ENCODE measurements at places on chromosomes 12 and 14. TPM values are rescaled to one million over a fixed set of nuclear protein-coding genes. Genes with fewer than 3 reads are reported as not detected.

DNA sequence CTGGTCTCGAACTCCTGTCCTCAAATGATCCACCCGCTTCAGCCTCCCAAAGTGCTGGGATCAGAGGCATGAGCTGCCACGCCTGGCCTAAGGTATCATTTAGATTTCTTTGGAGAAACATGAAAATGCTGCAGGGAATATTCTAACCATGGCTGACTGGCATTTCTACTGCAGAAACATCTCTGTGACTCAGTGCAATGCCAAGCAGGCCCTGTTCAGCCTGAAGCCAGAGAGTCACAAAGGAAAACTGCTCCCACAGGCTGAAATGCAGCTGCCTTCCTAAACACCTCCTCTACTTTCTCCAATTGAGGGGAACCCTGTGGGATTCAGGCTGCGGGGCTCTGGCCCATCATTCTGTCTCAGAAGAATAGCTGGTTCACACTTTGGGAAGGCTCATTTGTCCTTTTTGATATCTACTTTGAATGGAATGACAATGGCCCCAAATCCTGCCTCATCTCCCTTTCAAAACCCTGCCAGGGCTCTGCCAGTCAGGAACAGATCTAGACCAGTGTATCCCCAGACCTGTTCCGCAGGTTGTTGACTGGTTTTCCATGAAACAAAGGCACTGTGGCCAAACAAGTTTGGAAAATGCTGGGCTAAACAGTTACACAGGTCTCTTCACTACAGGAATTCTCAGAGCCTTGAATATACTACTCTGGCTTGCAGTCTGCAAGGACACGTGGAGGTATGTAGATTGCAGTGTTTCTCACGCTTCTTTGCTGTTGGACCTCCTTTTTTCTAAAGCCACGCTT lies 7.8 kb downstream of the C12orf43 start:
- no peak for DNase-seq

DNA sequence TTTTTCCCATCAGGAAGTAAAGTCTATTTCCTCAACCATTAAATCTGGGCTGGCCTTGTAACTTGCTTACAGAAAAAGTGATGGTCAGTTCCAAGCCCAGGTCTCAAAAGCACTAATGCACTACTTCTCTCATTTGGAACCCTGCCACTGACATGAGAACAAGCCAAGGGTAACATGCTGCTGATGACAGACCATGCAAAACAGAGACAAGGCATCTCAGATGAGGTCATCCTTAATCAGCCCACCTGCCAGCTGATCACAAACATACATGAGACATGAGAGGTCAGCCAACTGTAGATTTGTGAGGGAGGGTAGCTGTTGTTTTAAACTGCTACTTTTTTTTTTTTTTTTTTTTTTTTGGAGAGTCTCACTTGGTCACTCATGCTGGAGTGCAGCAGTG lies 16.2 kb downstream of the TWF1 start:
- no peak for DNase-seq

Gene KRT85
- not detected for total RNA-seq

Gene BRI3BP
- total RNA-seq: 5.4 TPM

DNA sequence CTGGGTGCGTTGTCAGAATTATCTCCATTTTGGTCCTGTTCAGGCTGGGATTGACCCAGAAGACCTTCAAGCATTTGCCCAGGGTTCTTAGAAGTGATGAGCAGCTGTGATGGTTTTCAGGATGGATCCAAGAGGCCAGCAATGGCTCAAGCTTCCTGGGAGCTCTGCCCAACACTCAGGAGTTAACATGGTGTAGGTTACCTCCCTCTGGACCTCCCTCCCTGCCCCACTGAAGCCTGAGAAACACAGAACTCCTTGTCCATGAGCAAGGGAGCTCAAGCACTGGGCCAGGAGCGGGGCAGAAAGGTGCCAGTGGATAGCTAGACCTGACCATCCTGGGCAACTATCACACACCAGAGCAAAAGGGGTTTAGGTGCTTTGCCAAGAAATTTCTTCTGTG lies 148.4 kb upstream of the FKBP4 start:
- DNase-seq: no peak

DNA sequence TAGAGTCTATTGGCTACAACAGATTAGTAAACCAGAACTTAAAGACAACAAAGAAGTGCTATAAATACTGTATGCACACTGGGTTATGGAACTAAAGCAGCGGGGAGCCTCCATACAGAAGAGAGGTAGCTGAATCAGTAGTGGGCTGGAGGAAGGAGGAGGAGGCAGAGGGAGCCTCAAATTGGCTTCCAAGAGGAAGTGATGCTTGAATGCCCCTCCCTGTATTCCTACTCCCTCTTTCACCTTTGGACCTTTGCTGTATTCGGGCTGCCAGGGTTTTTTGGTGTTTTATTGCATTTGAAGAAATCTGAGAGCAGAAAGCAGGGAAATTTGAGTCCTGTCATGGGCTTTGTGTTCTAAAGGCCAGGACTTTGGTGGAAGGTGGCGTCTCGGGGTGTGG lies 104.0 kb upstream of the PTPRB start:
- no peak for DNase-seq

GRCh38 chr12:6206327-6206726 lies 6.1 kb downstream of the CD9 start:
- peak; percentile 32 for DNase-seq

DNA sequence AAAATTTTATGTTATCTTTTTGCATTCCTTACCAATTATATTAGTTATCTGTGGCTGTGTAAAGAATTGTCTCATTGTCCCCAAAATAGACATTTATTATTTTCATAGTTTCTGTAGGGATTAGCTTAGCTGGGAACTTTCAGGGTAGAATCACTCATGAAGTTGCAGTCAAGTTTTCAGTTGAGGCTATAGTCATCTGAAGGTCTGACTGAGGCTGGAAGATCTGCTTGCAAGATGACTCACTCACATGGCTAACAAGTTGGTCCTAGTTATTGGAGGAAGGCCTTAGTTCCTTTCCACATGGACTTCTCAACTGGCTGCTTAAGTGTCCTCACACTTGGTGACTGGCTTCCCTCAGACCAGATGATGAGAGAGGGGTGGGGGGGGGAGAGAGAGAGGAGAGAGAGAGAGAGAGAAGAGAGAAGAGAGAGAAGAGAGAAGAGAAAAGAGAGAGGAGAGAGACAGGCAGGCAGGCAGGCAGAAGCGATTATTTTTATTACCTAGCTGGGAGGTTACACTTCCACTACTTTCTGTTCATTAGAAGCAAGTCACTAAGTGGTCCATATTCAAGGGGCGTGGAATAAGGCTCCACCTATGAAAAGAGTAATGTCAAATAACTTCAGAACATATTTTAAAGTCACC lies 6.4 kb downstream of the AP5M1 start:
- no peak for DNase-seq

Gene FOXM1
- total RNA-seq: 0.44 TPM

DNA sequence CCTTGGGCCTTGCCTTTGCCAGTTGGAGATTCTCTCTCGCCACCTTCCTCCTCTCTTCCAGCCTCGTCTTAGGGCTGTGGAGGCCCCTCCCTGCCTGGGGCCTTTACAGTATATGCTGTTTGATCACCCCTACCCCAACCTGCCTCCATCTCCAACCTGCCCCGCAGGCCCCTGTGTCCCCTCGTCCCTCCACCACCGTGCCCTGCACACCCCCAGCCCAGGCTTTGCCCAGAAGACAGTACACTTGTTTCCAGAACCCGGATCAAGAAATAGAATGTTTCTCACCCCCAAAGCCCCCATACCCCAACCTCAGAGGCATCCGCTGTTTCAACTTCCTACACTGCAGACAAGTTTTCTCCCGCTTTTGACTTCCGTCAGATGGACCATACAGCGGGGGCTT lies 202.3 kb upstream of the C14orf180 start:
- no peak for DNase-seq

GRCh38 chr14:97462081-97462480 lies 664.9 kb downstream of the VRK1 start:
- DNase-seq: no peak

GRCh38 chr14:55438066-55438683 lies 2.2 kb downstream of the TBPL2 start:
- DNase-seq: no peak

DNA sequence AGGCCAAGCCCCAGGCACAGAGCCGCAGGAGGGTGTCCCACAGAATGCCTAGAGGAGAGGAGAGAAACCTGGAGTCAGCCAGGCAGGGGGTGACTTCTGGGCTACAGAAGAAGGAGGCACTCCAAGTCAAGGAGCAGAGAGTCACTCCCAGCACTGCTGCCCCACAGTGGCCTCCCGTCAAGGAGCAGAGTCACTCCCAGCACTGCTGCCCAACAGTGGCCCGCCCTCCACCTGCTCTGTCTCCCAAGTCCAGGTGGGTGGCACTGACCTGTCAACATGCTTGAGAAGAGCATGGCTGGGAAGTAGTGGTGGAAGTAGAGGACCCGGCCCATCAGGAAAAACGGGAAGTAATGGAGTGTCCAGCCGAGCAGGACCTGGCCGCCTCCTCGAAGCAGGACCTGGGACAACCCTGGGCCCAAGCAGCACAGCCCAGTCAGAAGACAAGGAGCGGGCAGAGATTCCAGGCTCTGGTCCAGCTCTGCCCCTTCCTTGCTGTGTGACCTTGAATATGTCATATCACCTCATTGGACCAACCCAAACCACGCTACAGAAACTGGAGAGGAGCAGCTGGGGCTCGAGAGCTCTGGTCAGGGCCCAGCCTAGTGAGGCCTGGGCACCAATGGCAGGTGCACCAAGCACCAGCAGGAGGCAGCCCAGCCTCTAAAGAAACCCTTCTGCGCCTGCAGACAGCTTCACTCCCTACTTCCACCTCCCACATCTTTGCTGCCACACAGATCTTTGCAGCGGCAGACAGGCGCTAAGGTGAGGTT lies 7.6 kb upstream of the NGB start:
- no peak for DNase-seq

Gene OR6C2
- not detected for total RNA-seq

DNA sequence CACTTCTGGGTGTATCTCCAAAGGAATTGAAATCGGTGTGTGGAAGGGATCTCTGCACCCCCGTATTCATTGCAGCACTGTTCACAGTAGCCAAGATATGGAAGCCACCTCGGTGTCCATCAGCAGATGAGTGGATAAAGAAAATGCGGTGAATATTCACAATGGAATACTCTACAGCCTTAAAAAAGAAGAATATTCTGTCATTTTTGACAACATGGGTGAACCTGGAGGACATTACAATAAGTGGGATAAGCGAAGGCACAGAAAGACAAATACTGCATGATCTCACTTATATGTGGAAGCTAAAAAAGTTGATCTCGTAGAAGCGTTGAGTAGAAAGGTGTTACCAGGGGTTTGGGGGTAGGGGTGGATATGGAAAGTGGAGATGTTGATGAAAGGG lies 111.9 kb downstream of the BEGAIN start:
- no peak for DNase-seq

DNA sequence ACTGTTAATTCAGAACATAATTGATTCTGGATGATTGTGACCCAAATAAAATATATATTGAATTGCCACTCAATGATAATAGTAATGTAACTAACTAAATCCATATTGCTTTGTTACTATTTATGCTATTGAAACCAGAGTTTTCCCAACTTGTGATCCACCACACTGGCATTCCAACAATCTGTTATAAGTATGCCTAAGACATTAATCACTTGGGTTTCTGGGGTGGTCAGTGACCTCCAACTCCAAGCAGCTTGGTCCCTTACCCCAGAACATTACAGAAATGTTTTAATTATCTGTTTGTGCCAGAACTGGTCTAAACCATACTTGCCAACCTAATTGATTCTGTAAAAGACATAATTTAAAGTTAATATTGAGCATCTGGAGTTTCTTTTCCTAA lies 14.6 kb downstream of the CAPS2 start:
- no peak for DNase-seq

Gene FUT8
- total RNA-seq: 13.4 TPM

Gene OASL
- total RNA-seq: 1.6 TPM

- no peak for DNase-seq
Observed at GRCh38 chr12:123989168-123989567, 16.2 kb downstream of the ZNF664 start.

Gene BMAL2
- total RNA-seq: 4.8 TPM
